T-helper 17 cell (primary cell): ENCODE measurements at places on chromosomes 11 and 22. TPM values are rescaled to one million over a fixed set of nuclear protein-coding genes. Genes with fewer than 3 reads are reported as not detected.
A peak's percentile ranks its signal among the peaks of the same experiment; 100 is the strongest.

FGF19 gene
- total RNA-seq = not detected

FREY1 gene
- total RNA-seq = 3.2 TPM

CRYAB gene
- not detected for total RNA-seq

SLC17A6 gene
- total RNA-seq = not detected

MYBPC3 gene
- total RNA-seq = not detected

CST6 gene
- not detected for total RNA-seq

ACR gene
- not detected for total RNA-seq

B3GAT1 gene
- total RNA-seq = 0.18 TPM

TUB gene
- 0.72 TPM for total RNA-seq

DNA sequence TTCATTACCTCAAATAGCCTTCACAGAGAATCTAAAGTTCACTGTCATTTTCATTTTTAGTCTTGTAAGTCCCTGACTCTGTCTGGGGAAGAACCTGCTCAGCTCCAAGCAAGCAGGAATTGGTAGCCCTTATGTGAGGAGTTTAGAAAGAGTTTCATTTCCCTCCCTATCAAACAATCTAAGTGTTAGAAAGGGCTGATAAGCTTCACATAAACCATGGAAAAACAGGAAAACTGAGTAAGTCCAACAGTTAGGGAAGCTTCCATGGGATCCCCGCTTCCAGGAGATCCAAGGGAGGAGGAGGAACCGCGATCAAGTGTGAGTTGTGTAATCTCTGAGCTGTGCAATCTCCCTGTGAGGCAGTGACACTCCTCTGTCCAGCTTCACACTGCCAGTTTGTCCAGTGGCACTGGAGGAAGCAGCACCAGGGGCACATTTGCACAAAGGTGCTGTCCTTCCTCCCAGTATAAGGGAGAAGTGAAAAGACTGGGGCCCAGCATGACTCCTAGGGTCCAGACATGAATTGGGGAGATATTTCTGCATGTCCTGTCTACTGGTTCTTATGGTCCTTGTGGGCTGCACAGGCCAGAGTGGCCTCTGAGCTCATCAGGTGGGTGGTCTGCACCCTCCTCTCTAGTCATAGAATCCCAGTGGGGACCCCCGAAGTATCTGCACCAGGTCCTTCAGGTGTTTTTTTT lies 4.3 kb downstream of the PRAME start:
- H3K4me1 ChIP-seq = peaks cover 4% of the 10 kb centered on the region
- peaks cover 9% of the 10 kb centered on the region for H3K27me3 ChIP-seq
- H3K27ac ChIP-seq = no peak overlapping the region

DNA sequence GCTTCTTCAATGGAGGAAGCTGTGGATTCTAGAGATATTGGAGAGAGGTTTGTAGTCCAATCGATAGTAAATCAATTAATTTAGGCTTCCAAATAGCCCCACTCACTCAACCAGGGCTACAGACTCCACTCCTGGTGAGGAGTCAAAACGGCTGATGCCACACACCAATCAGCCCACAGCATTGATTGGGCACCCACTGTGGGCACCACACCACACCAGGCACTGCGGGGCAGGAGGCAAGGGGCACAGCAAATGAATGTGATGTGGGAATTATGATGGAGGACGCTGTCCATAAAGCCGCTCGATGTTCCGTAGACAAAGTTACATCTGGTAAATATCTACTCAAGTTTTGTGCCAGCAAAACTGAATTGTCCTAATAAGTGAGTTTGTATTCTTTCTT lies 547.3 kb upstream of the CADM1 start:
- DNase-seq = no peak
- H3K27ac ChIP-seq = no peak overlapping the region
- peaks cover 6% of the 10 kb centered on the region for H3K27me3 ChIP-seq
- H3K36me3 ChIP-seq = no peaks in the 10 kb centered on the region
- no peaks in the 10 kb centered on the region for H3K4me1 ChIP-seq
- H3K4me3 ChIP-seq = no peak overlapping the region

DNA sequence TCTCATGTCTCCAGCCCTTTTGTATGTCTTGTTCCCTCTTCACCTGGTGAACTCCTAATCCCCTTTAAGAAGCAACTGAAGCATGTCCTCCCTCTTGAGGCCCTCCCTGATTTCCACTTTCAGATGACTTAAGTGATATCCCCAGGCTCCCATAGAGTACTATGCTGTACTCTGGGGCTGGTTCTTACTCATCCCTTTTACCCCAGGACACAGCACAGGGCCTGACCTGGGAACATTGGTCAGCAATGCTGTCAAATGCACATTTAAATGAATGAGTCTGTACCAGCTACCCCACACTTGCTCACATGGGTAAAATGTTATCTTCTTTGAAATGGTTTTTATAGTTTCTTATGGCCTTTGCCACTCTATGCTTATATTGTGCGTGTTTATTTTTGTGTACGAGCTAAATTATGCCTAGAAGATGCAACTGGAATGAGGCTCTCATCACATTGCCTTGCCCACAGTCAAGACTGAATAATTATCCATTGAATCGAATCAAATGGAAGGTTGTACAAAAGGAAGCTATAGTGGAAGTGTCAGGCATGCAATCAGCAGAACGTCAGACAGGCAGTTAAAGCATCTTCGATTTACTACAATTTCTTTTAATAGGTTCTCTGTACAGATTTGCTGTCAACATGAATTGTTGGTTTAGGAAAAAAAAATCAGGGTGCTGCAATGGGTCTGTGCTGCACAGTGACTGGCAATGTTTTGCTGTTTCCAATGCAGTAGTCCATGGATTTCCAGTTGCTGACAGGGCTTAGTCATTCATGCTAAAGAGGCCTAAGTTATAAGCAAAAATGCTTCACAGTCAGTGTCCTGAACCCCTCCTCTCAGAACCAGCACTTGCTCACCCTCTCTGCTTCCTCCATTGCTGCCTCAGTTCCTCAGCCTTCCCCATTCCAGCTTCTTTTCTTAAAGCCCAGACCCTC lies 79.5 kb downstream of the PARVA start:
- no peaks in the 10 kb centered on the region for H3K36me3 ChIP-seq
- no peak overlapping the region for H3K4me3 ChIP-seq
- no peak overlapping the region for H3K27ac ChIP-seq
- H3K4me1 ChIP-seq = no peaks in the 10 kb centered on the region
- no peak for DNase-seq

- DNase-seq = no peak
- no peak overlapping the region for H3K27ac ChIP-seq
- H3K36me3 ChIP-seq = no peaks in the 10 kb centered on the region
- H3K4me3 ChIP-seq = no peak overlapping the region
- no peaks in the 10 kb centered on the region for H3K4me1 ChIP-seq
Observed at GRCh38 chr11:104275992-104276391, 112.0 kb upstream of the PDGFD start.

DNA sequence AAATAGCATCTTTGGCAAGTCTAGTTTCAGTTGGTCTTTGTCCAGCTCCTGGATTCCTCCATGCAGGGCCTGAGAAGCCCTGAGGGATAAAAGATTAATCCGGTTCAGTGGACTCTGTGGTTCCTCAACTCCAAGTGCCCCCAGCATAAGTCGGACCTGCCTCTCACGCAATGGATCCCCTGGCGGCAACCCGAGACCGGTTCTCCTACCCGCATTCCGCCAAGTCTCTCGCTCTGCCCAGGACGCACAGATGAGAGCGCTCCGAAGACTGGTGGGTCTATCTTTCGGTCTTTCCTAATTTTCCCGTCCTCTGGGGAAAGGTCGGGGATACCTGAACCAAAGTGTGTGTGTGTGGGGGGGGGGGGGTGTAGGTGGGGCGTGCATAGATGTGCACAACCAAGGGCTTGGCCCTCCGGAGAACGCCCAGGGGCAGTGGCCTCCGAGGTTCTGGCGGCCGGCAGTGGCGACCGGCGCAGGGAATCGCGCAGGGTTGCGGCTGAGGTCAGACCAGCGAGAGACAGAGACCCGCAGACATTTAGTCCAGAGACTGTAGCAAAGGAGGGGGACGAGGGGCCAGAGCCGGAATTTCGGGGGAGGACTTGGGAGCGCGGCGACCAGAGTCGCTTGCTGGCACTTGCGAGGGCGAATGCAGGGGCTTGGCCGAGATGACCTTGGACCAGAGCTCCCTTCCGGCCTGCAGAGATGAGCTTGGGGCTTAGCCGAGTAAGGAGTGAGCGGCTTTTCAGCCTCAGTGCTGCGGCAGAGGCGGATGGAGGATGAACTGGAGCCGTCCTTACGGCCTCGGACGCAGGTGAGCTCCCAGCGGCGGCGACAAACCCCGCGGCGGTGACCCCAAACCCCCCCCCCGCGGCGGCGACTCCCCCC lies 712 bp upstream of the SLC2A11 start:
- peak overlapping the region; percentile 74 for H3K27ac ChIP-seq
- peaks cover 11% of the 10 kb centered on the region for H3K4me1 ChIP-seq
- H3K36me3 ChIP-seq = no peaks in the 10 kb centered on the region

DNA sequence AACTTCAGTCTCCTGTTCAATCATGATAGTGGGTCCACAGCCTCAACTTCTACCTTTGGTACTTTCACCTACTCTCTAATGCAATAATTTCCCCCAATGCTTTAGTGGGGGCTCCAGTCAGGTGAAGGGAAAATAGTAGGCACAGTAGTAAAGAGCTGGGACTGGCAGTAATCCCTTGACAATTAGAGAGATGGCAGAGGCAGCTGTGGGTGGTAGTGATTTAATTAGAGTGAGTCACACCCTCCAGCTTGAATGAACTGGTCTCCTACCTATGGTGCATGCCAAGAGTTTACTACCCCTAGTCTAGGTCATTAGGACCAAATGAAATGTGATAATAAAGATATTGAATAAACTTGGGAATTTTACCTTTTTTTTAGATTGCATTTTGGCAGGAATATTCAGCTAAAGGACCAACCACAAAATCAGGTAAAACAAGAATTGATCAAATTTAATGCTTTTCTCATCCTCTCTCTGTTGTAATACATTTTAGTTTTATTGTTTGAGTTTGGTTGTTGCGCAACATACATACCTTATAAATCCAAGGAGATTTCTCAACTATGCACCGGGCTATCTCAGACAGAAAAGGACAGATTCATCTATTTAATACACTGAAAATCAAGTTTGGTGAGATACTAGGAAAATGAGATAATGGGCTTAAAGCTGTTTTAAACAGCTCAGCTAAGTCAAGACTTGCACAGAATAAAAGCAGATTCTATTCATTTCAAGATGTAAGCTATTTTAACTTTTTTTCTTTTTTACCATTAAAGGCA lies 9.0 kb downstream of the PRRG4 start:
- H3K27me3 ChIP-seq = peaks cover 23% of the 10 kb centered on the region
- no peak for DNase-seq
- H3K27ac ChIP-seq = no peak overlapping the region

DNA sequence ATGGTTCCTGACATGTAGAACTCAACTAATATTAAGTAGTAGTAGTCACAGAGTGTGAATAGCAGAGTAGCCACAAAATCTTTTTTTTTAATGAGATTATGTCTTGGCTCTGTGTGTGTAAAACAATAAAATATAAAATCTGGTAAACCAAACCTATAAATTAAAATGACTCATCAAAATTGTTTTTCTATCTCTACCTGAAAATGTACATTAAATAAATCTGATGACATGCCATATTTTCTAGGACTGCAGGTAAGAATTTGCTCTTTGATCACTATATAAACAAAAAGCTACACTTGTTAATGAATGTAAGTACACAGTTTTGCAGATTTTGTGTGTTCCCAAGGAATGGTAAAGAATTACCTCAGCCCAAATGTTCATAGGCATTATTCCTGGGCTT lies 1231.5 kb downstream of the JRKL start:
- no peak overlapping the region for H3K27ac ChIP-seq
- DNase-seq = no peak
- H3K36me3 ChIP-seq = no peaks in the 10 kb centered on the region
- H3K4me3 ChIP-seq = no peak overlapping the region

DNA sequence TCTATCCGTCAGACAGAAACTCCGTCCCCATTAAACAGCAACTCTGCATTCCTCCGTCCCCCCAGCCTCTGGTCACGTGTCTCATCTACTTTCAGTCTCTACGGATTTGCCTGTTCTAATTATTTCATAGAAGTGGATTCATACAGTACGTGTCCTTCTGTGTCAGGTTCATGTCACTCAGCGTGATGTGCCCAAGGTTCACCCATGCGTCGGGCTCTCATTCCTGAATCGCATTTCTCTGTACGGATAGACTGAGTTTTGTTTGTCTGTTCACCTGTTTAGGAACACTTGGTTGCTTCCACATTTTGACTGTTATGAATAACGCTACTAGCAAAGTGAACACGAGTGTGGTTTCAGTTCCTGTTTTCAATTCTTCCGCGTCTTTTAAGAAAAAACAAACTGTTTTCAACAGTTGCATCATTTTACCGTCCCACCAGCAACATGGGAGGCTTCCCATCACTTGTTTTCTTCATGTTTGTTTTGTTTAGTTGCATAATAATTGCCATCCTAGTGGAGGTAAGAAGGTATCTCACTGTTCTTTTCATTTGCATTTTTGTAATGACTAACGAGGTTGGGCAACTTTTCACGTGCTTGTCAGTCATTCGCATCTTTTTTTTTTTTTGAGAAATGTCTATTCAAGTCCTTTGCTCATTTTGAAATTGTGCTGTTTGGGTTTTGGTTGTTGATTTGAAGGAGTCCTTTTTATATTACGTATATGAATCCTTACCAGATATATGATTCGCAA lies 8.9 kb upstream of the NLRP6 start:
- H3K4me1 ChIP-seq = peaks cover 21% of the 10 kb centered on the region
- peaks cover 2% of the 10 kb centered on the region for H3K36me3 ChIP-seq
- no peaks in the 10 kb centered on the region for H3K27me3 ChIP-seq
- H3K27ac ChIP-seq = peak overlapping the region; percentile 100
- no peak for DNase-seq
- H3K4me3 ChIP-seq = peak overlapping the region; percentile 88

- H3K4me3 ChIP-seq = no peak overlapping the region
- H3K27me3 ChIP-seq = no peaks in the 10 kb centered on the region
- peaks cover 2% of the 10 kb centered on the region for H3K36me3 ChIP-seq
- no peak overlapping the region for H3K27ac ChIP-seq
- no peaks in the 10 kb centered on the region for H3K4me1 ChIP-seq
Observed at GRCh38 chr11:84890676-84891075, 736.5 kb downstream of the DLG2 start.

DNA sequence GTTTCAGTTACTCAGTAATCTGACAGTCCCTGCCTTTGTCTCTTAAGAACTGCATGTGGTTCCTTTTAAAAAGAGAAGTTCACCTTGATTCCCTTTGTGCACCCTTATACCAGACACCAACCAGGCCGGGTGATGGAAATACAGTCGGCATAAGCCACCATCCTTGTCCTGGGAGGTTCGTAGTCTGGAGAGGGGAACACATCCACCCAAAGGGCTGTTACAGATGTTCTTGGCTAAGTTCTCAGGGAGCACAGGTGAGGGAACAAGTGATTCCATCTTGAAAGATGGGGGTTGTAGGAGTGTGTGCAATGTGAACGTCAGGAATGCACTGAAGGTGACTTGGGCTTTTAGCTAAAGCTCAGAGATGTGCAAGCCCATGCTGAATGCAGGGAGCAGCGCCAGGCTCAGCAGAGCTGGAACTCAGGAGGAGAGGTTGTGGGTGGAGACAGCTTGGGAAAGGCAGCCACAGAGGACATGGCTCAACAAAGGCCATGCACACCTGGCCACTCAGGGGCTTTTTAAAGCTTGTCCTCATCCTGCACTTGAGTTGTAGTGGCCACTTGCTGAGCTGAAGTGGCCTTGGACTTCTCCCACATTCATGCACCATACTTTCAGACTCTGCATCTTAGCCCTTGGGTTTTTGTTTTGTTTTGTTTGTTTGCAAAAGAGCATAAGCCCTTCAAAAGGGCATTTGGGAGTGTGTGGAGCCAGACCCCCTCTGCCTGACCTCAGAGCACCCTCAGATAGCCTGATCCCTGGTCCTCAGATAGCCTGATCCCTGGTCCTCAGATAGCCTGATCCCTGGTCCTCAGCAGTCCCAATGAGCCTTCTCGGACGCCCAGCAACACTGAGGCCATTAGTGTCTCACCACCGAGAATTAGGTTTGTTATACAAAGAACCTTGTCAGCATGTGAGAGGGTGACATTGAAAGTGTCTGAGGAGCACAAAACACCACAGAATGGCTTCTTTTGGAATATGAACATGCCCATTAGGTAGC lies 12.7 kb upstream of the TMA7B start:
- H3K36me3 ChIP-seq = peaks cover 14% of the 10 kb centered on the region
- H3K27ac ChIP-seq = no peak overlapping the region
- H3K27me3 ChIP-seq = no peaks in the 10 kb centered on the region
- no peak for DNase-seq
- H3K4me3 ChIP-seq = peak overlapping the region; percentile 76
